SK-N-SH (cell line): ENCODE measurements at places on chromosomes 6 and 20.

- no peak for DNase-seq
These were observed 403 bp downstream of the CDH26 start for GRCh38 chr20:59958626-59959025.

GRCh38 chr6:107144014-107144413 lies 28.7 kb upstream of the BEND3 start:
- DNase-seq, result no peak

DNA sequence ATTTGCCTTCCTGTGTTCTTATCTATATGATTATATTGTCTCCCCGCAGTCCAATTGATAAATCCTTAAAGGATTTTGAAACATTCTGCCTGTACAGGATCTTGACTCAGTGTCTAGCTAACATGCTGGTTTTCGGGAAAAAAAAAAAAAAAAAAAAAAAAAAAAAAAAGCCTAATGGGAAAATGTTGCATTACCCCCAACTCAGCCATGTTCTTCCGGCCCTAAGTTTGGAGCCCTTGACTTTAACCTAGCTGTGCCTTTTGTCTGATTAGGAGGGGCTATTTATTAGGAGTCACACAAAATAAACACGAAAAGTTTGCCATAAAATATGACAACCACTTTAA lies 244.4 kb upstream of the TCF21 start:
- DNase-seq, result no peak

GRCh38 chr6:90611543-90612312 lies 24.9 kb upstream of the MAP3K7 start:
- peak; percentile 11 for DNase-seq

- peak; percentile 57 for DNase-seq
These were observed 134.9 kb downstream of the KLHL32 start for GRCh38 chr6:97059473-97059872.

GRCh38 chr20:32960849-32961731 lies 43.1 kb downstream of the SUN5 start:
- peak; percentile 4 for DNase-seq

DNA sequence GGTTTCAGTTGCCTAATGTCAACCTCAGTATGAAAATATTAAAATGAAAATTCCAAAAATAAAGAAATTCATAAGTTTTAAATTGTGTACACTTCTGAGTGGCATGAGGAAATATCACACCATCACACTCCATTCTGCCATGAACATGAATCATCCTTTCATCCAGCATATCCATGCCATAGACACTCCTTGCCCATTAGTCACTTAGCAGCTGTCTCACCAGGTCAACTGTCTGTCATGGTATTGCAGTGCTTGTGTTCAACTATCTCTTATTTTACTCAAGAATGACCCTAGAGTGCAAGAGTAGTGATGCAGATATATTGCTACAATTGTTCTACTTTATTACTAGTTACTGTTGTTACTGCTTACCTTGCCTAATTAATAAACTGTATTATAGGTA lies 712.4 kb downstream of the EPHA7 start:
- no peak for DNase-seq

- no peak for DNase-seq
These were observed 32.5 kb upstream of the KCNK5 start for GRCh38 chr6:39261751-39262150.

- no peak for DNase-seq
These were observed 23.1 kb downstream of the UBE3D start for GRCh38 chr6:83042467-83043053.

- DNase-seq, result no peak
These were observed 15.4 kb upstream of the TCF21 start for GRCh38 chr6:133873538-133873937.

DNA sequence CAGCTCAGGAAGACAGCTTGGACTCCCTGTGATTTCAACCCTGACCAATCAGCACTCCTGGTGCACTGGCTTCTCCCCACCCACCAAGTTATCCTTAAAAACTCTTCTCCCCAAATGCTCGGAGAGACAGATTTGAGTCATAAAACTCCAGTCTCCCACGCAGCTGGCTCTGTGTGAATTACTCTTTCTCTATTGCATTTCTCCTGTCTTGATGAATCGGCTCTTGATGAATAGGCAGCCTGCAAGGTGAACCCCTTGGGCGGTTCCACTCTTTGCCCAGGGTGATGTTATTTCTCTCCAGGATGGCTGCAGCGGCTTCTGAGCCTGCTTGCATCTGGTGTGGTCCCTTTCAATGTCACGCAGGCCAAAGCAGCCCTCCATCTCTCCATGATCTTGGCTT lies 12.4 kb downstream of the SLC52A3 start:
- DNase-seq, result no peak

GRCh38 chr20:60313191-60313590 lies 355.0 kb downstream of the CDH26 start:
- no peak for DNase-seq

- DNase-seq, result no peak
These were observed 88.1 kb downstream of the PPP1R14C start for GRCh38 chr6:150230832-150231524.

DNA sequence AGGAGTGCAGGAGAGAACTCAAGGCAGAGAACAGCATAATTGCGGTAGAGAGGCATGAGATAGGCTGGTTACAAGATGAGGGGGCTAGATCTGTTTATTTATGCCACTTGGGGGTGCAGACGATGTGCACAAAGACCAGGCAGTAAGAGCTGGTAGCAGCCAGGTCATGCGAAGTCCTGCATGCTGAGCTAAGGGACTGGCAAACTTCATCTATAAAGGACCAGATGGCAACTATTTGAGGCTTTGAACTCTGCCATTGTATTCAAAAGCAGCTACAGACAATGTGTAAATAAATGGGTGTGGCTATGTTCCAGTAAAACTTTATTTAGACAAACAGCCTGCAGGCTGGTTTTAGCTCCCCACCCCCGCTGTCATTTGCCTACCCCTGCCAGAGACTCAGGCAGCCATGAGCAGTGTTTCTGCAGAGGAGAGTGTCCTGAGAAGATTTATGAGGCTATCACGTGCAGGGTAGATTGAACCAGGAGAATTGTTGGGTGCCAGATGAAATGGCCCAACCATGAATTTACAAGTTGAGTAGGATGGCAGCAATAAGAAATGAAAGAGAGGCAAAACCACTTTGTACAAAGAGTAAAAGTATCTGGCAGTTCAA lies 253.4 kb upstream of the MOCS1 start:
- no peak for DNase-seq

- DNase-seq, result no peak
These were observed 209.4 kb upstream of the MCHR2 start for GRCh38 chr6:100203400-100203799.

DNA sequence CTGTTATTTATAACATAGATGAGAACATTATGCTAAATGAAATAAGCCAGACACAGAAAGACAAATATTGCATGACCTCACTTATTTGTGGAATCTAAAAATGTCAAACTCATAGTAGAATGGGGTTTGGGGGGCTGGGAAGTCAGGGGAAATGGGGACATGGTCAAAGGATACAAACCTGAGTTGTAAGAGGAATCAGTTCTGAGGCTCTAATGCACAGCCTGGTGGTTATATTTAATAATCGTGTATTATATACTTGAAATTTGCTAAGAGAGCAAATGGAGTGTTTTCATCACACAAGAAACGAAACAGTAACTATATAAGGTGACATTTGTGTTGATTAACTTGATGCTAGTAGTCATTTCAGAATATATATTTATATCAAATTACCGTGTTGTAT lies 40.8 kb upstream of the GFOD1 start:
- no peak for DNase-seq

- DNase-seq, result peak; percentile 25
These were observed 41.7 kb upstream of the RGS17 start for GRCh38 chr6:153172815-153173214.

DNA sequence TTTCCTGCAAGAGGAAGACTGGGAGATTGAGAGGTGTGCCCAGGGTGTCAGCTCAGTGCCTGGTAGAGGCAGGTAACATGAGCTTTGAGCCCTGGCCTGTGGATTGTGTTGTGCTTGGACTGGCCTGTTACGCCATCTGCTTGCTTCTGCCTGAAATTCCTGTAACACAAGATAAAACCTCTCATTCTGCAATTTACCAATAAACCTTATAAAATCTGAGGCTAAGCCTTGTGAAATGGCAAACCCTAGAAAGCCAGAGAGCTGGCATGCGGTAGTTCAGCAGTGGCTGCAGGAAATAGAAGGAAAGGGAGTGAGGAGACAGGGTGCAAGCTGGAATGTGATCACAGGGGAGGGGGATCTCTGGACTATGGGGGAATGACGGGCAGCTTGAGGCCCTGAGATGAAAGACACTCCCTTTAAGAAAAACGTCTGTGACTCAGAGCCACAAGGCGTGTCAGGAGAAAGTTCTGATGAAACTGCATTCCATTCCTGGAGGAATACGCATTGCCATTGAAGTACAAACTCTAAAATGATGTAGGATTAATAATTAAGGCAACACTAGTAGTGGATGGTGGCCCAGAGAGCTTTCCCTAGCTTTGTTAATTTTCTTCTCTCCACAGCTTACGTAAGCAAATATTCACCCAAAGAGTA lies 26.3 kb upstream of the TFAP2A start:
- DNase-seq, result no peak

GRCh38 chr6:35503534-35503933 lies 6.7 kb upstream of the TEAD3 start:
- DNase-seq, result no peak

DNA sequence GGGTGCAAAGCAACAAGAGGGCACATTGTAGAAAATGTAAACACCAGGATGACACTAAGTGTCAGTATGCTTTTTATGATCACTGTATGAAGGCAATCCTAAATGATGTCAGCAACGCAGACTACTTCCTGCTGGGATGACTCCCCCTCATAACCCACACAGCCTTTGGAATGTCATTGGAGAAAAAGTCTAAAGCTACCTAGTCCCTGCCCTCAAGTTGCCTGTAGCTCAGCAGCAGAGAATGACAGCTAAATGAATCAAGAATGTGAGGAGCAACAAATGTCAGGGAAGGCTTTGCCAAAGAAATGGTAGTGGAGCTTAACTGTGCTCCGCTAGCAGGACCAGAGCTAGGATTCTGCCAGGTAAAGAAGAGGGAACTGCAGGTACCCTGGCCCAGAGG lies 555.6 kb downstream of the CD83 start:
- no peak for DNase-seq

- no peak for DNase-seq
These were observed 90.8 kb upstream of the HDAC2 start for GRCh38 chr6:114061741-114062140.

DNA sequence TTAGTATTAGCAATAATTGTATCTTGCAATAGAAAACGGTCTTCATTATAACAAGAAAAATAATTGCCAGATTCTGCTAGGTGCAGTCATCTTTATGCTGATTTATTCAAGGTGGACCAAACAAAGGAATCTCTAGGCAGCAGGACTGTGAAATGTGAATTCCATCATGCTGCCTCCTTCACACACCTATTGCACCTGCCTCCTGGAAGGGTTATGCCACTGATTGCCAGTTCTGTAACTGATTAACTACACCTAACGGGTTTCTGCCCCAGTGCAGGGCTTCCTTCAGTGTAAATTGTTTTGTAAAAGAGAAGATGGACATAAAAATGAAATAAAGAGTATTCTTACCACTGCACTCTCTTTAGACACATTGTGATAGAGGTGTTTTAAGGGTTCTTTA lies 96.1 kb downstream of the FOXO3 start:
- no peak for DNase-seq

DNA sequence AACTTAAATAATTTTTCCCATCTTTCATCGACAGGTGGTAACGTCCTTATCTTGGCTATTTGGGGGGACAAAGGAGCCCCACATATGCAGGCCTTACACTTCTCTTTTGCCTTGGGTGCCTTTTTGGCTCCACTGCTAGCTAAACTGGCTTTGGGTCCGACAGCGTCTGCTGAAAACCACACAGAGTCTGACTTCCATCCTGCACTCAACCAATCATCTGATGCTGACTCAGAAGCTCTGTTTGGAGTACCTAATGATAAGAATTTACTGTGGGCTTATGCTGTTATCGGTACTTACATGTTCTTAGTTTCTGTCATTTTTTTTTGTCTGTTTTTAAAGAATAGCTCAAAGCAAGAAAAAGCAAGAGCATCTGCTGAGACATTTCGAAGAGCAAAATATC lies 178.5 kb downstream of the SLC16A10 start:
- no peak for DNase-seq

- DNase-seq, result no peak
These were observed 95.1 kb upstream of the EXOC2 start for GRCh38 chr6:788058-788457.

GRCh38 chr20:20503777-20504530 lies 136.1 kb downstream of the INSM1 start:
- DNase-seq, result no peak

GRCh38 chr6:90167514-90168379 lies 128.9 kb downstream of the BACH2 start:
- no peak for DNase-seq

DNA sequence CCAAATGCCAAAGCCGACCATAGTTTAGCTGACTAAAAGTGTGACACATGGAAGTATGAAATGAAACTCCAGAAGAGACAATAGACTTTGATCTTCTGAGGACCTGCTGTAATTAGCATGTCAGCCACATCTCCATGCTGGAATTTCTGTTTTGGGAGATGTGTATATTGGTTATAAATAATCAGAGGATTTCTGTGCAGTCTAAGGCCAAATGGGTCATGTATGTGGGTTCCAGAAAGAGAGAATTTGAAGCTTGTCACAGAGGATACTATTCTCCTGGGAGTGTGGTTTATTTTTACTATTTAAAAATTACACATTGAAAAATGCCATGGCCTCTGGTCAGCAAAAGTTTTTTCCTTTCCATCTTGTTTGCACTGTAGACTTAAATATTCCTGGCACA lies 405.5 kb upstream of the PLCB4 start:
- no peak for DNase-seq

DNA sequence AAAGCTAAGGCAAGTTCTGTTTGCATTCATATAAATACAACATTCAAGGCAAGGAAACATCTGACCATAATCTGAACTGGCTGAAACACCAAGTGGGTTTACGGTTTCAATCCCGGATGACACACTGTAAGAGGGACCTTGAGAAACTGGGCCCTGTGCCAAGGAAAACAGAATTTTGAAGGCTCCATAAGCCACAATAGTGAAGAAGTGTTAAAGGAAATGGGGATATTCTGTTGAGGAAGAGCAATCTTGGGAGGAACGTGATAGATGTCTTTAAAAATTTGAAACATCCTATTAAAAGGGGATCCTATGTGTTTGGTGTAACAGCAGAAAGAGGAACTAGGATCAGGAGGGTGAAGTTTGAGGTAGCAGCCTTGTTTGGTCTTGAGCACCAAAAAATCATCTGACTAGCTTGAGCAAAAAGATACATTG lies 82.4 kb upstream of the TAB2 start:
- no peak for DNase-seq

DNA sequence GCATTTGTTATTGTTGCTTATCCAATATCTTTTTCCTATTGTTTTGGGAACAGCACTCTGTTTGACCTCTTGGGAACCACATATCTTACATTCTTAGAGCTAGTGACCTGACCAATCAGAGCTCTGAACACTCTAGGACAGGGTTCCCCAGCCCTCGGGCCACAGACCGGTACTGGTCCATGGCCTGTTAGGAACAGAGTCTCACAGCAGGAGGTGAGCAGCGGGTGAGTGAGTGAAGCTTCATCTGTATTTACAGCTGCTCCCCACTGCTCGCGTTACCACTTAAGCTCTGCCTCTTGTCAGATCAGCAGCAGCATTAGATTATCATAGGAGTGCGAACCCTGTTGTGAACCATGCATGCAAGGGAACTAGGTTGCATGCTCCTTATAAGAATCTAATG lies 226.0 kb upstream of the TSHZ2 start:
- no peak for DNase-seq

- DNase-seq, result peak; percentile 53
These were observed 41.9 kb downstream of the SNHG17 start for GRCh38 chr20:38393259-38393658.
